T1000 (cell line): ENCODE measurements at places on chromosomes 16 and 17.
A peak's percentile ranks its signal among the peaks of the same experiment; 100 is the strongest.

DNA sequence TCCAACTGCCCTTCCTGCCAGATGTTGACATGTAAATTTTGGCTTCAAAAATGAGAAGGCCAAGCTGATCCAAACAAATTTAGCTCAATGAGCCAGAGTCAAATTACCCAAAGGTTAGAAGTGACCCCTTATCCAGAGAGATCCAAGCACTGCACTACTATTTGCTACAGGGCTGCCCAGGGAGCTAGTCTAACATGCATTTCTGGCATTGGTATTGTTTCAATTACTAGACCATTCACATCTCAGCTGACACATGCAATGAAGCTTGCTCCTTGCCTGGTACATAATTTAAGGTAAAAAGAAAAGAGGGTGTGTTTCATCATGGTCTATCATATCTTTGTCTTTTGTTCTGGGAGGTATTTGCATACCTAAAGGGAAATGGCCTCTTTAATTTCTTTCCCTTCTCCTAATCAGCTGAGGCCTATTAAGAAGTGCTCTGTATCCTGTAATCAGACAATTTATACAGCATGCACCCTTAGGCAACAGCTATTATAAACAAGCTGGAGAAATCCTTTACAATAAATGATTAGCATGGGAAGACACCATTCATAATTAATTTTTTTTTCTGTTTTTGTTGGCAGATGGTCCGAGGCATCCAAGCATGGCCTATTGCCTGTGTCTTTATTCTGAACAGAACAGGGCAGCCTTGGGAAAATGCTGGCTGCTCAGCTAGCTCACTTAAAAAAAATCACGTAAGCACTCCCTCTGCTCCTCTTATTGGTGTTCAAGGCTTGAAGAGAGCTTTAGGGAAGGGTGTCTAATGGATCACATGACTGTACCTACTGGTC lies 161.5 kb upstream of the SALL1 start:
- DNase-seq = no peak

GRCh38 chr17:7023576-7024401 lies 939 bp downstream of the BCL6B start:
- DNase-seq = peak; percentile 84

GRCh38 chr16:3689731-3690130 lies 27.6 kb downstream of the TRAP1 start:
- no peak for DNase-seq

DNA sequence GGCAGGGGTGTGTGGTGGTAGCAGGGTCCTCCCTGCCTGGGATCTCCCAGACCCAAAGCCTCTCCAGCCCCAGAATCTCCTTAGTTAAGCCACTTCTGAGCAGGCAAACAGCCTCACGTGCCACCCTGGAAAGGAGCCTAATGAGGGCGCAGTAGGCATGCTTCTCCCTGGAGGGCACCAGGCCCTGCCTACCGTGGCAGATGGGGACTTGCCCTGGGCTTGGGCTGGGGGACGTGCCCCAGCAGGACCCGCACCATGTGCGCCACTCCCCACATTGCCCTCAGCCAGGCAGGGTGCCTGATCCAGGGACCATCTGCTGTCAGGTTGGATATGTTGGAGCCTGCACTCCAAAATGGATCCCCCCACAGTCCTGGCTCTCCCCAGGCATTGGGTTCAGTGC lies 14.2 kb downstream of the FAM83G start:
- no peak for DNase-seq

- DNase-seq = no peak
Observed at GRCh38 chr17:7283471-7284216, 2.1 kb downstream of the SLC2A4 start.

- DNase-seq = no peak
Observed at GRCh38 chr16:83029467-83029866, 402.7 kb downstream of the CDH13 start.

DNA sequence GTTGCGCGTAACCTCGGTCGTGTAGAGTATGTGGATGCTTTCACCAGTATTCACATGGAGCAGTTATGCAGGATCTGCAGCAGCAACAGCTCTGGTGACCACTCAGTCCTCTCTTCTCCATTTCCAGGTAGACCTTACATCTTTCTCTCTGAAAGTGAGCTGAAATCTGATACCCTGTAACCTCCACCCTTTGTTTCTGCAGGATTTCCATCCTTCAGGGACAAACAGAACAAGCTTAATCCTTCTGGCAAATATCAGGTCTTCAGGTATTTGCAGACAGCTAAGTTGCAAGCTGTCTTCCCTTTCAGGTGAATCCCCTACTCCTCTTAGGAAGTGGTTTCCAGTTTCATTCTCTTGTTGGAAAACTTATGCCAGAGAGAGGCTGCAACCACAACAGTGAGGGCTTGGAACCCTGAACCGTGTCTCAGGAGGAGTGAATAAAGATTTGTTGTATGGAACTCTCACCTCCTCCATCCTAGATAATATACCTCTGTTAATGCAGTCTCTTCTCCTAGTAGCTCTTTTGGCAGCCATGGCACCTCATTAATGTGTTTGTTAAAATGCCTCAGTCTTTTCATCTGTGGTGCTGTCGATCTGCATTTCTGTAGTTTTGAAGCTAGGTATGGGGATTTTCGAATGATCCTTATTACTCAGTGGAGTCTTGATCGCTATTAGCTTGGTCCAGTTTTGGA lies 172.5 kb downstream of the PRKCA start:
- no peak for DNase-seq

GRCh38 chr17:32772453-32773025 lies 104.4 kb downstream of the MYO1D start:
- DNase-seq = no peak

DNA sequence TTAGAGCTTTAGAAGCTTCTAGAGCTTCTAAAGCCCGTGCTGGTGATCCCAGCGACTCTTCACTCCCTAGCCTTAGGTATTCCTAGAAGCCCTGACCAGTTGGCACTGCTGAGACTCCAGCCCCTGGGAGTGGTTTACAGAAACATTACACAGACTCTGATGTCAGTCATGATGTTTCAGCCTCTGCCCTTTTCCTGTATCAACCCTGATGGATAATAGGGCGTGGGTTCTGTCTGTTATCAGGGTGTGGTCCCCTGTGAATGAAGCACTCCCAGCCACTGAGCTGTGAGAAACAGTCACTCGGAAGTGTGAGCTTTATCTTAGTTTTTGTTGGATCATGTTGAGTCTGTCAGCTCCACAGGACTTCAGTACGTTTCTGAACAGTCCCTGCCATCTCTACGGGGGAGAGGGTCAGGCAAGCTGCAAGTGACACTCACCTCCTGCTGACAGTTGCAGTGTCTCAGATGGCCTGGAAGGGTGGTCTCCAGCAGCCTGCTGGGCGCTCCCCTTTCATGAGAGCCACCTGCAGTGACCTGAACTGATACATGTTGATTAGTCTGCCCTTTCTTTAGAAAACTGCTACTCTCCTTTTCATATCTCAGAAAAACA lies 12.8 kb downstream of the GOSR2 start:
- DNase-seq = no peak

- no peak for DNase-seq
Observed at GRCh38 chr17:18968945-18969887, 17.3 kb downstream of the SLC5A10 start.

DNA sequence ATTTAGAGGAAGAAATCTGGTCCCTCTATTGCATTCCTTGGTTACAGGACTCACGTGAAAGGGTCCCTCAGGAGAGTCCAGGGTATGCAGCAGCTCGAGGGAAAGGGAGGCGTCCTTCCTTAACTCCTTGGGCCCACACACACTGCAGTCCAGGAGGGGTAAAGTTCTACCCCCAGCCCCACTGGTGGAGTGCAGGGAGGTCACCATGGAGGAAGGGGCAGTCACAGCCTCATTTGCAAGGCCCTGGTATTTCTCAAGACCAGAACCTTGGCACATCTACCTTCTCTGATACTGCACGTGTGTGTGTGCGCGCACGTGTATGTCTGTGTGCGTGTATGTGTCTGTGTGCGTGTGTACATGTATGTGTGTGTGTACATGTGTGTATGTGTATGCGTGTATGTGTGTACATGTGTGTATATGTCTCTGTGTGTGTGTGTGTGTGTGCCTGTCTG lies 11.1 kb downstream of the HIC1 start:
- no peak for DNase-seq

DNA sequence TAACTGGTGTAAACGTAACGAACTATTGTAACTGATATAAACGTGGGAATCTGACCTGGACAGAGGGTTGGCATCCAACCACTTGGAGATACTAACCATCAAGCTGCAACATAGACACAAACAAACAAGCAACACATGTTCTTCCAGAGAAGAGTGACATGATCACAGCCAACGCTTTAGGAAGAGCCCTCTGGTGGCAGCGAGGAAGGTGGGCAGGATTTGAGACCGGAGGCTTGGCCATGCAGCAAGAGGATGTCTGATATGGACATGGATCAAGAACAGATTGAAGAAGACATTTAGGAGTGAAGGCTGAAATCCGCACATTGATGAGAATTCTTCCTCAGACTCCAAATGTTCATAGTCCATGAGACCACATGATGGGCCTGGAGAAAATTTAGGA lies 40.3 kb upstream of the TNRC6A start:
- no peak for DNase-seq

DNA sequence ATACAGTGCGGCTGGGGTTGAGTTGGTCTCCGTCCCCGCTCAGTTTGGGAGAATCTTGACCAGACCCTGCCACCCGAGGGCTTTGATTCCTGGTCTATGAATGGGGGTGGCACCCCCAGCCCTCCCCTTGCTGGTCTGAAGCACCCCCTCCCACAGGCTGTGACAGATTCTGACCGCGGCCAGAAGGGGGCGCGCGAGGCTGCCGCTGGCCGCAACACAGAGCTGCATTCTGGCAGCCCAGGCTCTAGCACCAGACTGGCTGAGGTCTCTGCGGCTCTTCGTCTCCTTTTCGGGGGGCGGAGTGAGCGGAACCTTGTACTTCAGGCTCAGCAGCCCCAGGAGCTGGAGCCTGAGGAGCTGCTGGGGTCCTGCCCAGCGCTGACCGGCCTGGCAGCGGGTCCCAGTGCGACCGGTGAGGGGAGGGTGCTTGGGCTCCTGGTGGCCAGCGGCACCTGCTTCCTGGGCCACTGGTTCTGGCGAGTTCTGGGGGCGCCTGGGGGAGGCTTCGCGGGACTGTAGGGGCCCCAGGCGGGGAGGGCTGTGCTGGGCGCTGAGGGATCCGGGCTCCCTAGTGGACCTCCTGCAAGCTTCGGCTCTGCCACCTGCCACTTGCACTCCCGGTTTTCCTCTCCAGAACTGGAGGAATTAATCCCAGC lies 1011.6 kb downstream of the KCNJ18 start:
- DNase-seq = no peak

- no peak for DNase-seq
Observed at GRCh38 chr16:648071-648780, 939 bp upstream of the WDR90 start.

- no peak for DNase-seq
Observed at GRCh38 chr17:81003711-81004475, 12.3 kb downstream of the CHMP6 start.

GRCh38 chr17:77274096-77274845 lies 133.5 kb downstream of the SEC14L1 start:
- DNase-seq = no peak

DNA sequence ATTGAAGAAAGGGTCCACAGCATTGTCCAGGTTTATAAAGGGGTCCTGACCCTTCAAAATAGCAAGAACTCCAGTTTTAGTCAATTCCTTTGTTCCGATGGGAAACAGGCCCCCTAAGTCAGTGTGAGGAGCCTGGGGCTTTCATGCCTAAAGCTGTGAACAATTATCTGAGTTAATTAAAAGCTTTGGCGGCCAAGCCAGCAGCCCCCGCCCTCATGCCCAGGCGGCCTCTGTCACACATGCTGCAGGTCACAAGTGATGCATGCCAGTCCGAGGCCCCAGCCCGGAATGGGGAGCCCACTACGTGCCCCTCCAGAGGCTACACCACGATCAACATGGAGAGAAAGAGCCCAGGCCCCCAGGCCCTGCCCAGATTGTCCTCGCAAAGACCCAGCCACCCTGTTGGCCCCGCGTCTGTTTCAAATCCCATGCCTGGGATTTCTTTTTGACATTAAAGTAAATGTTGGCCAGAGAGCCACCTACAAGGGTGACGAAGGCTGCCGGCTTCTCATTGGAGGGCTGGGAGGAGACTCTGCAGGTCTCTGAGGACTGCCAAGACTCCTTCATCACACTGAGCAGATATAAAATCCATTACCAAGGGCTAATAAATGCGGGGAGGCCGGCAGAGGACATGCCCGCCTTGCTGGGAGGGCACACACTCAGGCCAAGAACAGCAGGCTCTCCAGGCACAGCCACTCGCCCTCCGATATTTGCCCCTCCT lies 14.5 kb upstream of the PITPNM3 start:
- DNase-seq = no peak

- DNase-seq = no peak
Observed at GRCh38 chr17:77886387-77886728, 72.1 kb upstream of the TNRC6C start.
